NCI-H2107 (cell line): ENCODE measurements at places on chromosomes 7 and 10.

DNA sequence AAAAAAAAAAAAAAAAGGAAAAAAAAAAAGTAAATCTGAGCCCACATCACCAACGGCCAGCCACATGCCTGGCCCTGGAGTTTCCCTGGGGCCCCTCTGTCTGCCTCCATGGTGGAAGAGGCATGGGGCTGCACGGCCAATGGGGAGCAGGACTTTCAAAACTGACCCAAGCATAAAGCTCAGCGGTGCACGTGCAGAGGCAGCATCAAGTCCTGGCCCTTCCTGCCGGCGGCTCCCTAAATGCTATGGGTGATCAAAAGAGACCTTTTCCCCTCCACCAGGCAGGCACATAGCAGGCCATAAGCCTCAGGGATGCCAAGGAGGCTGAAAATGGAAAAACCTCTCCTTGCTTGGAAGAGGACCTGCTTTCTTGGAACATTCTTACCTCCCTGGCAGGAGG, 94.3 kb downstream of the OAT start:
- no peak for DNase-seq

- DNase-seq, result no peak
Observed at GRCh38 chr10:71072131-71072822, 140.1 kb upstream of the UNC5B start.

GRCh38 chr10:13717936-13718772, 131.4 kb downstream of the PRPF18 start:
- DNase-seq, result no peak

GRCh38 chr10:92729886-92730285, 40.1 kb downstream of the HHEX start:
- DNase-seq, result no peak

DNA sequence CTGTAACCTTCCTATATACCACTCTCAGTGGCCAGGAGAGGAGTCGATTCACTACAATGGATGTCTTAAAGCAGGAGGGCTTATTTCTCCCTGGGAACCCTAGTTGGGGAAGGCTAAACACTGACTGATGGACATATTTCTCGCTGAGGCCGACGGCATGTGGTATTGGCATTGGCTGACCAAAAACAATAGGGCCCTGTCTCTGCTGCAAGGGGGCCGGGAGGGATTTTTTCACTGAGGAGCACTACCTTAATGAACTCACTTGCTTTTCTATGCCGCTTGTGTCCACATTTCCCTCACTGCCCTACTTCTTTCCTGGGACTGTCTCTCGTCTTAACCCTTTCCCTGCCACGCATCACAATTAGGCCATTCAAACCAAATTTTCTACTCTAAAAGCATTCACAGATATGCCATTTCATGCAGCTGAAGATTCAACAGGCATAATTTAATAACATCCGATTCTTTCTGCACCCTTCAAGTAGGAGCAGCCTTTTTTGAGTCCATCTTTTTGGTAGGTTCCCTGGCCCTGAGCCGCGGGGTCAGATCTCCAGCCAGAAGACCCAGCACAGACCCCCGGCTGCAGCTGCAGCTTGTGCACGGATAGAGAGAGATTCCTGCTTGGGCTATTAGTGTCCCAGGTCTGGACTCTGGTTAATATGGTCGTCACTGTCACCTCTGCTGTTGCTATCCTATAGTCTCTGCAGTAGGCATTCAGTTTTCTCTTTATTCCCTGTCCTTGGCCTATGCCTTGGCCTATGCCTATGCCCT, 118.7 kb downstream of the HIPK2 start:
- DNase-seq, result no peak

DNA sequence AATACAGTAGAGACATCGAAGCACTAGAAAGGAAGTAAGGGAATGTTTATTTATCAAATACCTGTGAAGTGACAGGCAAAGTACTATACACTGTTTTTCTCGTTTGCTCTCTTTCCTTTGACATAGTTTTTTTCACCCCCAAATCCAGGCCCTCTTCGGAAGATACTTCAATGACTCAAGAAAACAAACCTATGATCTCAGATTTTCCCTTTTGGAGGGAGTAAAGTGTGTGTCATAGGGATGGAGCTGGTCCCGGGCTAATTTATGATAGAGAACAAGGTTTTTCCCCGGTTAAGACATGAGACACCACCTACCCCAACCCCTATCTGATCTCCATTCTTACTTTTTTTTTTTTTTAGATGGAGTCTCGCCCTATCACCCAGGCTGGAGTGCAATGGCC, 61.7 kb downstream of the MAP3K8 start:
- no peak for DNase-seq

GRCh38 chr7:45969940-45970339, 48.9 kb upstream of the IGFBP3 start:
- no peak for DNase-seq
